Activated CD4-positive, alpha-beta T cell treated with anti-CD3 and anti-CD28 coated beads, Interleukin-2, amount 10 ng/mL, durations not matched to agents 7 days and 5 days (primary cell): ENCODE measurements at places on chromosomes 13 and 19.

- DNase-seq = no peak
These were observed 240.4 kb downstream of the B3GLCT start for GRCh38 chr13:31440132-31440531.

- DNase-seq = no peak
These were observed 118.2 kb downstream of the KCNRG start for GRCh38 chr13:50133358-50133953.

DNA sequence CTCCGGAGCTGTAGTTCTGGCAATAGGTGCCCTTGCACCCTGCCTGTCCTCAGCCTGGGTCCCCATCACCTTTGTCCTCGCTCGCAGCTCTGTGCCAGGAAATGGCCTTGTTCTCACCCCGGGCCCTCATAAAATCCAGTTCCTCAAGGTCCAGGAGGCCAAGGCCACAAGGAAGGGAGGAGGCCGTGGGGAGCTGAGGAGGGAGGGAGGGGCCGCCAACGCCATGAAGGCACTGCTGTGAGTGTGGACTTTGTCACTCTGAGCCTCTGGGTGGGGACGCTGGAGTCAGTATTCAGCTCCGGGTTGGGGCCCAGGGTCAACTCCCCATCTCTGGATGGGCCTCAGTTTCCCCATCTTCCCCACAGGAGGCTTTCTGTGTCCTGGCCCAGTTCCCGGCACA, 9.2 kb upstream of the GNA11 start:
- DNase-seq = no peak

DNA sequence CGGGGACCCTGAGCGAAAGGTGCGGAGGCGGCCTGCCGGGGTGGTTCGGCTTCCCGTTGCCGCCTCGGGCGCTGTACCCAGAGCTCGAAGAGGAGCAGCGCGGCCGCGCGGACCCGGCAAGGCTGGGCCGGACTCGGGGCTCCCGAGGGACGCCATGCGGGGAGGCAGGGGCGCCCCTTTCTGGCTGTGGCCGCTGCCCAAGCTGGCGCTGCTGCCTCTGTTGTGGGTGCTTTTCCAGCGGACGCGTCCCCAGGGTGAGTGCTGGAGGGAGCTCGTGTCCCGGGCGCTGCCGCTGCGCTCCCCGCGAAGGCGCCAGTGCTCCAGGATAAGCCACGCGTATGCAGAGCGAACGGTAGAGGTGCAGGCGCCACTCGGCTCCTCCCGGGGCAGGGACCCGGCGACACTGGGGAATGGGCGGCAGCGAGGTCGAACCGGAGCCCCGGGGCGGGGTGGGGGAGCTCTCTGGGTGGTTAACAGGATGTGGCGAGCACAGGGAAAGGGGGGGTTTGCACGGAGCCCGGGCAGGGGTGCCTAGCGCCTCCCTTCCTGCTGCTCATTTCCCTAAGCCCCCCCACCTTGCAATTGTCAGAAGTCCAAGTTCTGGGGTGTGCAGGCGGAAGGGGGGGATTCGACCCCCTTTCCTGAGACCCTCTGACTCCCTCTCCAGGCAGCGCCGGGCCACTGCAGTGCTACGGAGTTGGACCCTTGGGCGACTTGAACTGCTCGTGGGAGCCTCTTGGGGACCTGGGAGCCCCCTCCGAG, at the start of gene IL27RA:
Gene IL27RA (plus strand): TSS at position 44 of the 762 bp plus-strand sequence. CDS start 111 bp downstream, at position 155.
- peak; percentile 88 for DNase-seq

GRCh38 chr19:17795495-17795856, 538 bp downstream of the B3GNT3 start:
- no peak for DNase-seq

GRCh38 chr13:31022288-31022895, 89.9 kb downstream of the TEX26 start:
- no peak for DNase-seq

GRCh38 chr13:32830336-32831031, 185.7 kb upstream of the KL start:
- no peak for DNase-seq

- no peak for DNase-seq
These were observed 24.1 kb upstream of the WTIP start for GRCh38 chr19:34457446-34457845.

GRCh38 chr19:6402837-6403608, 10.1 kb upstream of the GTF2F1 start:
- no peak for DNase-seq

DNA sequence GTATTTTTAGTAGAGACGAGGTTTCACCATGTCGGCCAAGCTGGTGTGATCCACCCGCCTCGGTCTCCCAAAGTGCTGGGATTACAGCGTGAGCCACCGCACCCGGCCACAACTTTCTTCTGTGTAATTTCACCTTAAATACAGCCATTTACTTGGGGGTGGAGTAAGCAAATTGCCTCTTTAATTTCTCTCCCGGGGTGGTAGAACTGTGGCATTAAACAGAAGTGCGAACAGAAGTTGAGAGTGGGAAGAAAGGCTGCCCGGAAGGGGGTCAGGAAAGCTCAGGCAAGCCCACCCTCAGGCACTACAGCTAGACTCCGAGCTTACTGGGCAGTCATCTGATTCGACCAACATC, 475 bp upstream of the DNAJC15 start:
- DNase-seq = no peak

DNA sequence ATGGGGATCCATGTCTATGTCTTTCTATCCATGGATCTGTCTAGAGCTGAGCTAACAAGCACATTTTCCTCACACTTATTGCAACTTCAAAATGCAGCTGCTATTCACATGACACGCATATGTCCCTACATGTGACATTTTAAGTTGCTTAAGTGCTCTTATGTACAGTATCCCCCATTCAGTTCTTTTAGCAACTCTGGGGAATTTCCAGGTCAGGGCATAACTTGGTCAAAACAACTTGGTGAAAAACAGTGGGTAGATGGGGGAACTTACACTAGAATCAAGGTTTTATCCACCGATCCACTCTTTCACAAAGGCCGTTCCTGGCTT, 73.0 kb downstream of the COL4A1 start:
- no peak for DNase-seq

DNA sequence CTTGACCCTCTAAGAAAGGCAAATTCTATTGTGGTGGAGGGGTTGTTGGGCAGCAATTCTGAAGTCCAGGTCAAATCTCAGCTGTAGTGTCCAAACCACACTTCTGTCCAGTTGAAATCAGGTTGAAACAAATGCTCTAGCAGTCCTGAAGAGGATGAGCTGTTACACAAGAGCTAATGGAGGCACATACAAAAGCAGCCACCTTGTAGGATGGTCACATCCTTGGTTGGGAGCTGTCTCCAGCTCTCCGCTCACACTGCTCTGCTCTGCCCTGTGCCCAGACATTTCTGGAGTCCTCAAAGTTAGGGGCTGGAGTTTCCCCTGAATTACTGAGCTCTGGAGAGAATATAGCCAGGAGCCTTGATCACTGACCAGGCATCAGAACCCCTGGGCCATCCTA, 47.2 kb downstream of the GPR12 start:
- no peak for DNase-seq

- DNase-seq = no peak
These were observed 345.6 kb downstream of the SPRY2 start for GRCh38 chr13:79995334-79995733.

- DNase-seq = no peak
These were observed 5.2 kb downstream of the LCP1 start for GRCh38 chr13:46176756-46177155.

- no peak for DNase-seq
These were observed 10.7 kb downstream of the PRKACA start for GRCh38 chr19:14106840-14107239.

GRCh38 chr13:54563286-54563685, 1534.7 kb downstream of the OLFM4 start:
- no peak for DNase-seq

DNA sequence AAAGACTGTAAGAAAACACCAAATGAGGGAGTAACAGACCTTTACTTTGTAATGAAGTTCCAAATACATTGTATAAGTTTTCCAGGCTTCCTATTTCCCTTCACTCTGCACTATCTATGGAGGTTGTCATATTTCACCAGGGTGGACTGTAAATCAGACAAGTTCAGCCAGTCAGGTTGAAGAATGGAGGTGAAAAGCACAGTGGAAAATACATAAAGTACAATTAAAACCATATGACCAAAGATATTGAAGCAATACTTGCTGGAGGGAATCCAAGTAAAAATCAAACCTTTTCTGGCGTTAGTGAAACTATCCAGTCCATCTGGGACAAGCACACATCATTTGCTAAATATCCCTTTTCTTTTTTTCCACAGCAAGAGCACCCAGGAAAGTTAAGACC, 3.2 kb downstream of the LHFPL6 start:
- no peak for DNase-seq

GRCh38 chr13:59303433-59303832, 860.3 kb downstream of the DIAPH3 start:
- no peak for DNase-seq

DNA sequence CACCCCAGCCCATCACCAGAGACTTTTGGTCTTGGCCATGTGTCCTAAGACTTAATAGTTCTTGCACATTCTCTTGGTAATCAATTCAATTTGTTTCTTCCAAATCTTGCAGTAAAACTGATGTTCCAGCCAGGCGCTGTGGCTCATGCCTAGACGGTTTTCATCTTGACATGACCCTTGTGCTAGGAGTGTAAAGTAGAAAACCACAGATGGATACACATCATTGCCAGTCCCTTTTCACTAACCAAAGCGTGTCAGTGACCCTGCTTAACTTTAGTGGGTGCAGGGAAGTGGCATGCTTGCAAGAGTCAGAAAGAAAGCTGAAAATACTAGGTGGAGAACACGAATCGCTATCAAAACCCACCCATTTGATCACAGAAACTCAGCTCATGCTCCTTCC, 18.0 kb upstream of the CD70 start:
- DNase-seq = no peak

DNA sequence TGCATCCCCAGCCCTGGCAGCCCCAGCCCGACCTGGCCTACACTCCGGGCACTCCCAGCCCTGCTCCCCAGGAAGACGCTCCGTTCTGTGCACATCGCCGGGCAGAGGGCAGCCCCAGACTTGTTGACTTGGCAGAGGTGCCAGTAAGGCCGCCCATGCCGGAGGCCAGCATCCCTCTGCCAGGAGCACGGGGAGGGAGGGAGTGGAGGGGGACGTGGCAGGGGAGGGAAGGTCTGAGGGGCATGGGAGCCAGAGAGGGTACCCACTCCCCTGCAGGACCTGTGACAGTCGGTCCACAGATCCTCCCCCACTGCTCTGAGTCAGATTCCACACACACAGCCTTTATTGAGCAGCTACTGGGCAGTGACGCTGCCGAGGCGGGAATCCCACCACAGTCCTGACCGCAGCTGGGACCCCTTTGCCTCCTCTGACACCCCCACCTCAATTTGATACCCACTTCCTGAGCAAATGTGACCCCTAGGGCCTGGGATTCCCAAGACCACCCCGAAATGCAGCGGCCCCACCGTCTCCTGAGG, 1.9 kb upstream of the NKPD1 start:
- no peak for DNase-seq

DNA sequence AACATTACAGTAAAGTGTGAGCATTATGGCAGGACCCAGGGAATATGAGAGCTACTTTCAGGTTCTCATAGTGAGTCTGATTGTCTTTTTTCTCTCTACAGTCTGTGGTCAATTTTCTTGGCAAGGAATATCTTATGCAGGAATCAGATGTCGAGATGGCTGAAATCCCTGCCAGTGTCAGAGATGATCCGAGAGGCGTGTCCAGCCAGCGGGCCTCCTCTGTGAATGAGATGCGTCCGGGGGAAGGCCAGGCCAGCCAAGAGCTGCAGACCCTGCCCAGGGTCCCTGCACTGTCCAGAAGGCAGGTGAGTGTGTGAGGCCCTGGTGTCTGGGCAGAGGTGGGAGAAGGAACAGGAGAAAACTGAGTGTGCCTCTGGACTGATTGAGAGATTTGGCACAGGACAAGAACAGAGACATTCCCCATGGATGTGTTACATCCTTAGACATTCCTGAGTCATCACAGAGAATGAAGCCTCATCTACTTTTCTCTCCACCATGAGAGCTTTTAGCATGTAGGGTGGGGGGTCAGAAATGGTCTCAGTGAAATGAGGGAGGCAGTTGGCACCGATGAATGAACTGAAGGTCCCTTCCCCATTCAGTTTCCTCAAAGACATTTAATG, 27.3 kb upstream of the EDDM13 start:
- no peak for DNase-seq

- peak; percentile 68 for DNase-seq
These were observed 5.6 kb upstream of the SYDE1 start for GRCh38 chr19:15101479-15102082.

GRCh38 chr13:98189841-98190505, 12.9 kb upstream of the RNF113B start:
- no peak for DNase-seq

DNA sequence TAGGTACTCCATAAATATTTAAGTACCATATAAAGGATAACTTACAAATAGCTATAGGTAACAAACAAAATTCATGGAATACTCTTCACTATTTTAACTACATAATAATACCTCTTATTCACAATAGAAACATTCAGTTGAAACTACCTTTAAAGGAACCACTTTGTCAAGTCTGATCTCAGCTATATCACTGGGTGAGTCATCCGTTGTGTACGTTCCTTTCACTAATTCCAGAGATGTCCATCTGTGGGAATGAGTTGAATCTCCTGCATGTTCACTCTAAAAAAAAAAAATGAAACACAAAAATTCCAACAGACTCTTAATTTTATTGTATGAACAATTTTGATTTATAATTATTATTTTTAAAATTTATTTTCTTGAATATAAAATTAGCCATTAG, 149.4 kb upstream of the FBXL3 start:
- no peak for DNase-seq
